Bladder microvascular endothelial cell (primary cell): ENCODE measurements at places on chromosomes 2 and 18. TPM values are rescaled to one million over a fixed set of nuclear protein-coding genes. Genes with fewer than 3 reads are reported as not detected.

Gene RAMP1
- 0.25 TPM in 1 of 2 replicates, not detected in the other for total RNA-seq

Gene TMEM163
- total RNA-seq = 0.16 and 1.5 TPM in 2 replicates

Gene NETO1
- total RNA-seq = not detected in 2 replicates

Gene NMUR1
- not detected in 2 replicates for total RNA-seq

Gene ABCG8
- not detected in 2 replicates for total RNA-seq

Gene PDE11A
- under 0.01 TPM in 2 replicates for total RNA-seq

Gene CHRNA1
- total RNA-seq = 0.16 and 6.0 TPM in 2 replicates

Gene POLR1B
- total RNA-seq = 10.8 and 28.3 TPM in 2 replicates

Gene SPR
- total RNA-seq = 32.9 and 43.2 TPM in 2 replicates

Gene CDH20
- total RNA-seq = 0.13 and 0.16 TPM in 2 replicates

Gene FAP
- 9.7 and 12.1 TPM in 2 replicates for total RNA-seq

Gene CBLN2
- not detected in 2 replicates for total RNA-seq

Gene SF3B6
- 108 and 113 TPM in 2 replicates for total RNA-seq

Gene CAPN14
- under 0.01 and 0.13 TPM in 2 replicates for total RNA-seq

Gene EPB41L3
- total RNA-seq = 15.4 and 27.3 TPM in 2 replicates

Gene KCNIP3
- total RNA-seq = under 0.01 and 0.06 TPM in 2 replicates

Gene CD8B
- total RNA-seq = not detected in 2 replicates

Gene LBX2
- 1.3 and 1.9 TPM in 2 replicates for total RNA-seq

Gene SP5
- not detected in 2 replicates for total RNA-seq

Gene TMEM17
- total RNA-seq = 0.65 and 1.1 TPM in 2 replicates

Gene SIX3
- total RNA-seq = not detected in 2 replicates

Gene CNTNAP5
- total RNA-seq = under 0.01 TPM in 1 of 2 replicates, not detected in the other

Gene SCYGR4
- total RNA-seq = not detected in 2 replicates

Gene CCDC142
- 12.6 and 21.5 TPM in 2 replicates for total RNA-seq

Gene UGT1A5
- not detected in 2 replicates for total RNA-seq

Gene ERMN
- total RNA-seq = not detected in 2 replicates

Gene SNRPD1
- total RNA-seq = 19.1 and 42.9 TPM in 2 replicates

Gene C1GALT1C1L
- 0.13 TPM in 1 of 2 replicates, not detected in the other for total RNA-seq

Gene CCT4
- 121 and 154 TPM in 2 replicates for total RNA-seq

Gene RNF152
- total RNA-seq = 22.8 and 123 TPM in 2 replicates

Gene PRKAG3
- total RNA-seq = not detected in 2 replicates

Gene MYCN
- 5.0 and 6.2 TPM in 2 replicates for total RNA-seq

Gene CYP1B1
- 0.06 and 1.5 TPM in 2 replicates for total RNA-seq

Gene ITGA4
- 1.9 and 7.8 TPM in 2 replicates for total RNA-seq

Gene GPBAR1
- 0.06 and 0.16 TPM in 2 replicates for total RNA-seq

Gene UGT1A10
- total RNA-seq = 0.06 TPM in 1 of 2 replicates, not detected in the other

Gene SATB2
- total RNA-seq = 0.65 and 1.6 TPM in 2 replicates

Gene CNDP2
- 50.2 and 165 TPM in 2 replicates for total RNA-seq

Gene MC5R
- total RNA-seq = not detected in 2 replicates
